ENCODE measurements at places on chromosomes 7 and 10. TPM values are rescaled to one million over a fixed set of nuclear protein-coding genes. Genes with fewer than 3 reads are reported as not detected.
A peak's percentile ranks its signal among the peaks of the same experiment; 100 is the strongest.

EBLN1 gene
- total RNA-seq = not detected

DNA sequence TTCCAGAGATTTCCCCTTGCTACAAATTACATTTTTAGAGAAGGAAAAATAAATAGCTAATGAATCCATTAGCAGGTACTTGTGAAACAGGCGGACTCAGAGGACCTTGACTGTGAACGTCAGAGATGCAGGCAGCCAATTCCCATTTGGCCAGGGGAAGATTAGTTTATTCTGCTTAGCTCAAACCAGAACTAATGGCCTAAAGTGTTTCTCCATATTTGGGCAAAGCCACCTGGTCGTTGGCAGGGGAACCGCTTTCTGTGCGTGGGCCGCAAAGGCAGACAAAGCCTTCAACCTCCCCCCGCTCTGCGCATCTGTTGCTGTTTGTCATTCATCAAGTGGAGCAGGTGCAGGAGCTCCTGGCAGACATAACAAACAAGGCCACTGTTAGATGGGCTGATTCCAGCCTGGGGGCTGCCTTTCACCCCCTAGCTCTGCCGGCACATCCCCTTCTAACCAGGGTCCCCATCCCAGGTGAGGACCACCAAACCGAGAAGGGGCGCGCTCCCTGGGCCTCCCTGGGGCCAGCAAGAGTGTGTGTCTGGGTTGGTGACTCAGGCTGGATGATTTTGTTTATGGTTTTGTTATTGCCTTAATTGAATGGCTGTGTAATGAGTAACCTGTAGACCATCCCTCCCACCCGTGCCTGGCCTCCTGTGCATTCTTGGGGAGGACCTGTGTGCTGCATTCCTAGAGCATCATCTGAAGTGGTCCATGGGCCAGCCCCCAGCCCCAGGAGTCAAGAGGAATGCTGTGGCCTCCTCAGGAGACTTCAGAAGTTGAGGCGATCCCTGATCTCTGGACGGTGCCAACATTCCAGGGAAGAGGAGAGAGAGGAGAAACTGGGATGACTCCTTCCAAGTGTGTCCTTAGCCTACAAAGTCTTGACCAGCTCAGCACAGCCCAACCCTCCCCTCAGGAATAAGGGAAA, 14.5 kb upstream of the CPA1 start:
- peak; percentile 57 for DNase-seq

GRCh38 chr7:148883266-148884048, 634 bp downstream of the EZH2 start:
- peak; percentile 11 for DNase-seq

GRCh38 chr10:29998142-29998808, 61.1 kb downstream of the JCAD start:
- DNase-seq = peak; percentile 90

FBH1 gene
- total RNA-seq = 196 TPM

CTAGE6 gene
- total RNA-seq = not detected

DNA sequence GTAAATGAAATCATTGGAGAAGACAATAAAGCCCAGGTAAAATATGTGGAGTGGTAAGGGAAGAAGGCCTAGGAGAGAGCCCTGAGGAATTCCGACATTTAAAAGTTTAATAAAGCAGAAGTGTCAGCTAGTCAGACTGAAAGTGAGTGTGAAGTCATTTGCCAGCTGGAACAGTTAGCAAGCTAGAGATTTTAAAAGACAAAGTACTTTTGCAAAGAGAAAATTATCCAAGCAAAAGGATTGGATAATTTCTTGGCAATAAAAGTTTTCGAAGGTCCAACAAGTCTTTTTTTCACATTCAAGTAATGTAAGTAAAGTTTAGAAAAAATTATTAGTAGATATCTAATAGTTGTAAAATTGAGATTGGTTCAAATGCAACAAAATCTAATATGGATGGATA, 27.1 kb upstream of the SEMA3C start:
- no peak for DNase-seq

DNA sequence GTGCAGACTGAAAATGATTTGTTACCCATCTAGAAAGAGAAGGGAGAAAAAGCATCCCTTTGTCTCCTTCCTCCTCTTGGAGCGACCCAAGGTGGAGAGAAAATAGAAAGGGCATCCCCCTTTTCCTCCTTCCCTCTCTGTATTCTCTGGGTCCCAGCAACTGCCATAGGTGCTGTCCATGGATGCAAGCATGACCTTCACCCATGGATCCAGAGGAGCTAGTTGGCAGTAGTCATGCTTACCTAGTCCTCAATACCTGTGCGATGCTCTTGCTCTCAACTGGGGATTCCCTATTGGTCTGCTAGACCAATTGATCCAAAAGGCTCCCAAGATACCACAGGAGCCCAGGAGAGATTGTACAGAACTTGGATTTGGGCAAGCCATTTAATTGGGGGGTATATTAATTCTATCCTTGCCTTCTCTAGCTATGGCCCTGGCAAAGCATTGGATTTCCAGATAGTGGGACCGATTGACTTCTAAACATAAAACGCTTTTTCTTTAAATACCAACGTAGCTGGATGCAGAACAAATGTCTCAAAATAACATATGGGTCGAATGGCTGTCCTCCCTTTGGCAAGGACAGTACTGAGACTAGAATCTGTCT, 547.8 kb upstream of the IGFBP3 start:
- DNase-seq = peak; percentile 41

DNA sequence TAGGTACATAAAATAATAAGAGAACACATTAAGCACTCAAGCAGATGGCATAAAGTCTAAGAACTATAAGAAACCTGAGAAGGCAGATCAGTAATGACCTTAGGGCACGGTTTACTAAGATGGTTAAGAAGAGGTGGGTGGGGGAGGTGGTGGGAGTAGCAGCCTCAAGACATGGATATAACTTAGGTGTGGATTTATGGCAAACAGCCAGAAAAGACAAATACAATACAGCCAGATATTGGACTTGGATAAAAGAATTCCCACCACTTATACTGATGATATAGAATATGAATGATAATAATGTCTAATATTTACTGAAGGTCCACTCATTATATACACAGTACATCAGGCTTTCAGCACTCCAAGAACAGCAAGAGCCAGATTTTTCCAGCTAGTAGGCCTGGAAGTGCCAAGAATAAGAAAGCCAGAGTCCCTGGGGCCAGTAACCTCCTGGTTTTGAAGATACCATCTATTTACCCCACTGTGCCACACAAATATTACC, 11.9 kb downstream of the DPY19L1 start:
- DNase-seq = no peak

OR9A2 gene
- total RNA-seq = 0.60 TPM

CLRN3 gene
- not detected for total RNA-seq

- DNase-seq = no peak
Observed at GRCh38 chr7:89002981-89003956, 207.7 kb upstream of the TEX47 start.

- DNase-seq = no peak
Observed at GRCh38 chr10:76997631-76998030, 640.0 kb downstream of the KCNMA1 start.

DNA sequence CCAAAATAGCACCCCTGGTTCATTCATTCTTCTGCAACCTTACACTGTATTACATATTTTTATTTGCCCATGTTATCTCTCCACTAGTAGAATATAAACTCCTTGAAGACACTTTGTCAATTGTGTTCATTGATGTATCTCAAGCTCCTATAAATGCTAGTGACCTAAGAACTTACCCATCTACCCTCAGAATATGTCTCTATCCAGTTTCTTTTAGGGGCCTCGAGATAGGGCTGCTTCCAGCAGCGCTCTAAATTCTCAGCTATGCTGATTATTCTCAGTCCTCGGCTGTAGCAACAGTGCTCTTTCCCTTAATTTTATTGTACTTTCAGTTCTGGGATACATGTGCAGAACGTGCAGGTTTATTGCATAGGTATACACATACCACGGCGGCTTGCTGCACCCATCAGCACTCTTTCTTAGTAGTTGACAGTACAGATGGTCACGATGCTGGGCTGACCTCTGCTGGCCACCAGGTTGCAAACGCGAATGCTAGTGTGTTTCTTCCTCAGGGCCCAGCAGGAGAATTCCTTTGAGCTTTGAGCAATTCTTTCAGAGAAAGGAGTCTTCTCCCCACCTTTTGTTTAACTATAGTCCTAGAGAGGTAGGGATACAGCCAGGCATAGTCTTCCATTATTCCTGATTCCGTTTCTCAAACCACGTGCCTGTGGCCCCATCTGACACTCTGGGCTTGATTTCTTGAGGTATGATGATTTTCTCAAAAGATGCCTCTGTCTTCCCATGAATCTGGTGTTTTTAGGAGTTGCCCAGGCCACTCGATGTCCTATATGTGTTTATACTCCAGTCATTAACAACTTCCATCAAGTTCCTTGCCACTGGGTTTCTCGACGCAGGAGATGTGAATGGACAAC, 49.1 kb upstream of the CDC14C start:
- peak; percentile 21 for DNase-seq

ZNF485 gene
- 2.5 TPM for total RNA-seq

- DNase-seq = no peak
Observed at GRCh38 chr7:96028729-96029128, 256.4 kb downstream of the DYNC1I1 start.

GRCh38 chr10:129793996-129794395, 170.1 kb downstream of the EBF3 start:
- no peak for DNase-seq

- DNase-seq = peak; percentile 3
Observed at GRCh38 chr10:131425752-131426533, 114.4 kb upstream of the TCERG1L start.

- DNase-seq = peak; percentile 55
Observed at GRCh38 chr10:114151486-114151885, 22.5 kb downstream of the CCDC186 start.

DNA sequence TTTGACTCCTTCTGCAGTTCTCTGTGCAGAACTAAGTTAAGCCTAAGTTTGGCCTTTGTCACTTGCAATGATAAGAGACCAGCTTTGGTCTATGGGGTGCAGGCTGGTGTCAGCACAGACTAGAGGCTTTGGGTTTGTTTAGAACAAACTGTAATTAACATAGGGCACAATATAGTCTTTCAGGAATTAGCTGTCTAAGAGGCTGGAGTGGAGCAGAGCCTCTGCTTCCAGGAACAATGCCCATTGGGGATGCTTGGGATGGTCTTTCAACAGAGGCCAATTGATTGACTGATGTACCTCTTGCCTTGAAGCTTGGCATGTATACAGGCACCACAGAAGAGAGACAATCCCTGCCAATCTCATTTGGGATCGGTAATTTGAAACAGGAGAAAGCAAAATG, 4.7 kb downstream of the SUFU start:
- DNase-seq = no peak

DNA sequence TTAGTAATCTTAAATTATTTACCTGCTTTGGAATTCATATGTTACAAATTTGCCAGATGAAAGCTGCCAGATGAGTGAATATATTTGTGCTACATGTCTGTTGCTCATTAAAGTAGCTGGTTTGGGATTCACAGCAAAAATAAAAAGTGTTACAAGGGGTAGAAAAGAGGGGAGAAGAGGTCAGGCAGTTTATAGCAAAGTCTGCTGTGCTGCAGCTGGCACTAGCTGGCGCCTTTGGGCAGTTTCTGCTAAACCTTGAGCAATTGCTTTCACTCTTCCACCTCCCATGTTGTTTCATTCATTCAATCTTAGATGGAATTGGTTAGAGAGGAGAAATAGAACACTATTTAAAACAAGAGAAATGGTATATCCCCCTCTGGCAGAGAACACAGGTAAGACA, 404.1 kb upstream of the LRGUK start:
- no peak for DNase-seq

DEPP1 gene
- 34.0 TPM for total RNA-seq

DNA sequence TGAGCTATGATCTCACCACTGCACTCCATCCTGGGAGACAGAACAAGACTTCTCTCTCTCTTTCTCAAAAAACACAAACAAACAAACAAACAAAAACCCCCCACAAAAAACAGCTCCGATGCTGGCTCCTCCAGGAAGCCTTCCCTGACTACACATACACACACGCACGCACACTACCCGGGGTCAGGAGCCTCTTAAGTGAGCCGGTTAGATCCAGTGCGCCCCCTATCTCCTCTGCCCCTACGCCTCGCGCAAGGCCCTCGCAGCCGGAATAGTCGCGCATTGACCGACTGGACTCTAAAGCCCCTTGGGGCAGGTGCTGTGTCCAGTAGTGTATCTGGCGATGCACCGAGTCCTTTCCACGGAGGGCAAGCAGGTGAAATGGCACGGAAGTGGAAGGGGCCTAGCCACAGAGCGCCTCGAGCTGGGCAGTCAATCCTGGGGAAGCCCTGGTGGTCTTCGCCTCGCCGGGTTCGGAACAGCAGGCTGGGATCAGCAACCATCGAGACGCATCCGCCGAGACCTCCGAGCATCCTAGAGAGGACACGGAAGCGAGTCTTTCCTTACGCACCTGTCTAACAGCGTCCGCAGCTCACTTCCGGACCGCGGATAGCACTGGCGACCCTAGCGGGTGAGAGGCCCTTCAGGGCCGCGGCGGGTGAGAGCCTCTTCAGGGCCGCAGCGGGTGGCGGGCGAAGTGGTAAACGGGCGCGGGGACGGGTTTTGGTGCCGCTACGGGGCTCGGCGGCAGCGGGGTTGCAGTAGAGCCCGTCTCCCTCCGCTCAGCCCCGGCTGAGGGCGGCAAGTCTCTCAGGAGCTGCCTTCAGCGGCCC, at the start of gene ZSCAN25:
TSS of gene ZSCAN25 (plus strand) at position 588 of the 833 bp plus-strand sequence. CDS start 2,661 bp downstream, outside the sequence.
- peak; percentile 94 for DNase-seq

MNX1 gene
- total RNA-seq = 0.77 TPM

SRRM3 gene
- 0.89 TPM for total RNA-seq

GRCh38 chr7:88328787-88329186, 22.1 kb upstream of the STEAP4 start:
- DNase-seq = no peak

GRCh38 chr10:77325233-77325537, 312.4 kb downstream of the KCNMA1 start:
- DNase-seq = no peak

ANLN gene
- 56.7 TPM for total RNA-seq

- peak; percentile 48 for DNase-seq
Observed at GRCh38 chr7:28626624-28627262, 214.4 kb downstream of the CREB5 start.

LIPK gene
- total RNA-seq = not detected

FOXP2 gene
- 2.7 TPM for total RNA-seq

DNA sequence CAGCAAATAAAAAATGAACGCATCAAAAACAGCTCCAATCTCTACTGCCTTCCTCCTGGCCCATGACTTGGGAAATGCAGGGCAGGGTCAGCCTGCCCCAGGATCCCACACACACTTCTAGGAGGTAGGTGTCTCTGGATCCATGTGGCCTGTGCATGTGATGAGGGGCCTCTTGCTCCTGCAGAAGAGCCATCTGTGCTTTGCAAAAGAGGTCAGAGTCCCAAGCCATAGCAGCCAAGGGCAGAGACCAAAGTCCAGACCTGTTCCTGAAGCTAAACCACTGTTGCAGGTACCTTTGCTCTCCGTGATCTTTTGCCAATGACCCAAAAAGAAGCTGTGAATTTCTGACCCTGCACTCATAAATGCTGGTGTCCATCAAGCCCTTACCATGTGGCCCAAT, 57.1 kb downstream of the KCNMA1 start:
- no peak for DNase-seq

- DNase-seq = peak; percentile 74
Observed at GRCh38 chr7:5477723-5478531, 54.3 kb upstream of the TNRC18 start.

- no peak for DNase-seq
Observed at GRCh38 chr10:113322843-113323242, 230.0 kb upstream of the HABP2 start.

GRCh38 chr10:101131962-101132635, 999 bp downstream of the TLX1 start:
- DNase-seq = no peak

- DNase-seq = no peak
Observed at GRCh38 chr7:155234158-155234492, 63.6 kb upstream of the INSIG1 start.

GRCh38 chr10:86354761-86355540, 11.6 kb downstream of the GRID1 start:
- no peak for DNase-seq

- no peak for DNase-seq
Observed at GRCh38 chr10:65620404-65621048, 1305.3 kb upstream of the LRRTM3 start.

CYP26A1 gene
- 1.2 TPM for total RNA-seq

SCIN gene
- 0.66 TPM for total RNA-seq
